Aorta (tissue), 5 donors: ENCODE measurements at places on chromosomes 6 and 20. TPM values are rescaled to one million over a fixed set of nuclear protein-coding genes. Genes with fewer than 3 reads are reported as not detected.

GRCh38 chr6:132399376-132400074, 1.8 kb downstream of the MOXD1 start:
- no peak overlapping the region for H3K27ac ChIP-seq
- DNase-seq: no peak
- no peaks in the 10 kb centered on the region for H3K4me1 ChIP-seq
- no peak overlapping the region for H3K4me3 ChIP-seq
- no peaks in the 10 kb centered on the region for H3K27me3 ChIP-seq

OR2H2 gene
- total RNA-seq: not detected

GRCh38 chr20:24102290-24102689, 113.7 kb upstream of the GGTLC1 start:
- H3K27me3 ChIP-seq: no peaks in the 10 kb centered on the region
- no peak overlapping the region for H3K27ac ChIP-seq
- H3K4me3 ChIP-seq: no peak overlapping the region
- DNase-seq: no peak

DNA sequence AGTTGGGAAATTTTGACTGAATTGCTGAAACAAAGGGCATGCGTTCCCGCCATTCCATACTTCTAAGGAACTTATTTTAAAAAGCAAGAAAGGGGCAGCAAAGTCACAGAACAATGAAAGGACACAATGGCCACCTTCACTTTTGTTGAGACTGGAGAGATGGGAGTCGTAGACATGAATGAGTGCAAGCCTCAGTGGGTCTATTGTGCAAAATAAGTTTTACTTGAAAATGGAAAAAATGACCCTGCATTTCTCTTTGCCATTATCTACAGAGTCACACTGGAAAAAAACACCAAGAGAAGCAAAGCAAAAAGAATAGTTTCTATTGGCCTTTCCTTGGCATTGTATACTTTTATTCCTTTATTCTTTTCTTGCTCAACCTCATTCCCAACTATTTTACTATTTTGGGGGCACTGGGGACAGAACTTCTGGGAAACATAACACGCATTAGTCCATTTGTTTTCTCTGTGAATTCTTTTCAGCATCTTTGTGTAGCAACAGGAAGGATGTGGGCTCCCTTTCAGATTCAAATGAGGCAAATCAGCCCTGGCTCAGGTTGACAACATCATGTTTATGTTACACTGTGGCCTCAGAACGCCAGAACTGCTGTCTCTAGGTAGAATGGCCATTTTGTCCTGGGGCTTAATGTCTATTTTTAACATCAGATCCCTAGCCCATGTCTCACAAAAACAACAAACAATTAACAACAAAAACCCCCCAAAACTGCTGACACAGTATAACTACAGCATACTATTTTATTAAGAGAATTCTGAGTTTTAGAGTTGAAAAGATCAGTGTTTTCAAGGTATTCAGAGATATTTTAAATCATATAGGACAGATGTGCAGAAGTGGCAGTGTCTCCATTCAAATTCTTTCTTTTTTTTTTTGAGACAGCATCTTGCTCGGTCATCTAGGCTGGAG, 122.2 kb downstream of the FYN start:
- no peaks in the 10 kb centered on the region for H3K4me1 ChIP-seq
- no peak overlapping the region for H3K27ac ChIP-seq
- no peak for DNase-seq
- no peaks in the 10 kb centered on the region for H3K36me3 ChIP-seq
- H3K27me3 ChIP-seq: no peaks in the 10 kb centered on the region

PRSS35 gene
- 4.7 TPM for total RNA-seq

ZC2HC1B gene
- not detected for total RNA-seq

RAD21L1 gene
- not detected for total RNA-seq

ENPP4 gene
- total RNA-seq: 20.4 TPM

DNA sequence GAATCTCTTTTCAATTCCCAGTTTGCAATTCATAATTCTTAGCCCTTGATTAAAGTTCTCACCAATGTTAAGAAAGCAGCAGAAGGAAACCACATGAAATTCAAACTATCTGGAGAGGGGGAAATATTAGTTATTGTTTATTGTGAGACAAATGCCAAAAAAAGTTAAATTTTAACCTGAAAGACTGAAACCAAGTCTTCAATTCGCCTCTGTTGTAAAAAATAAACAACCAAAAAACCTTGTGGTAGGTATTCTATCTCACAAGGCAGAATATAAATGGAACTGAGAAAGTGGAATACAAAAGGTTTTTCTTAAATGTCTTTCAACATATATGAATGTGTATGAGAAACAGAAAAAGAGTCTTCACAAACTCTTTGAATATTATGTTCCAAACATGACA, 24.8 kb downstream of the TMX4 start:
- DNase-seq: no peak
- H3K4me1 ChIP-seq: no peaks in the 10 kb centered on the region
- no peak overlapping the region for H3K27ac ChIP-seq
- no peak overlapping the region for H3K4me3 ChIP-seq

CD93 gene
- total RNA-seq: 160 TPM

DNA sequence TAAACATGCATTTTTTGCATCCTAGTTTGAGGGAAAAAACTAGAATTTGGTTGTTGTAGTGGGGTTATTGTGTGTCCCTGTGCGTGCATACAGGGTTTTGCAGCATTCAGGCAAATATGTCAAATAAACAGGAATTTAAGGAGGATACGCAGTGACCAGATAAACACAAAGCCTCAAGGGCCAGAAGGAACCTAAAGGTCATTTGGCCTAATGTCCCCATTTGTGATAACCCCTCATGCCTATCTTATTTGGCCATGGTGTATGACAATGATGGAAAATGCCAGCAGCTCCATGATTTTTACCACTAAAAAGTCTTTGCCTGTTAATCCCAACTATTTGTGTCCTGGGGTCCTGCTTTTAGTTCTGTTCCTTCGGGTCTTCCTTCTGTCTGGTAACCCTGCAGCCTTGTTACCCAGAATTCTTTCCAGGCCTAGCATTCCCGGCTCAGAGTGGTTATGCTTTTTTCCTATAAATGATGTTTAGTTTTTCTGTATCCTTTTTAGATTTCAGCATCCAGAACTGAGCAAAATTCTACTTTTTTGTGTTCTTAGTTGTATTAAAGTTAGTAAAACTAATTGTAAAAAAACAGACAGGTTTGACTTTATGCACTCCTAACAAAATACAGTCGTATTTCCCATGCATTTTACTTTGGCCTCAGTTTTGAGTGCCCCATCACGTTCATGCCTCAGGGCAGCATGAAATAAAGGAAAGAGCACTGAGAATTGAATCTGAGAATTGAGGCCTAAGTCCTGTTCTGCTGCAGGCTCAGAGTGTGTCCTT, 4.4 kb downstream of the STX16 start:
- H3K27ac ChIP-seq: no peak overlapping the region
- H3K36me3 ChIP-seq: no peaks in the 10 kb centered on the region
- H3K27me3 ChIP-seq: no peaks in the 10 kb centered on the region
- no peak overlapping the region for H3K4me3 ChIP-seq
- H3K4me1 ChIP-seq: peaks cover 3% of the 10 kb centered on the region

OXT gene
- total RNA-seq: not detected

DNA sequence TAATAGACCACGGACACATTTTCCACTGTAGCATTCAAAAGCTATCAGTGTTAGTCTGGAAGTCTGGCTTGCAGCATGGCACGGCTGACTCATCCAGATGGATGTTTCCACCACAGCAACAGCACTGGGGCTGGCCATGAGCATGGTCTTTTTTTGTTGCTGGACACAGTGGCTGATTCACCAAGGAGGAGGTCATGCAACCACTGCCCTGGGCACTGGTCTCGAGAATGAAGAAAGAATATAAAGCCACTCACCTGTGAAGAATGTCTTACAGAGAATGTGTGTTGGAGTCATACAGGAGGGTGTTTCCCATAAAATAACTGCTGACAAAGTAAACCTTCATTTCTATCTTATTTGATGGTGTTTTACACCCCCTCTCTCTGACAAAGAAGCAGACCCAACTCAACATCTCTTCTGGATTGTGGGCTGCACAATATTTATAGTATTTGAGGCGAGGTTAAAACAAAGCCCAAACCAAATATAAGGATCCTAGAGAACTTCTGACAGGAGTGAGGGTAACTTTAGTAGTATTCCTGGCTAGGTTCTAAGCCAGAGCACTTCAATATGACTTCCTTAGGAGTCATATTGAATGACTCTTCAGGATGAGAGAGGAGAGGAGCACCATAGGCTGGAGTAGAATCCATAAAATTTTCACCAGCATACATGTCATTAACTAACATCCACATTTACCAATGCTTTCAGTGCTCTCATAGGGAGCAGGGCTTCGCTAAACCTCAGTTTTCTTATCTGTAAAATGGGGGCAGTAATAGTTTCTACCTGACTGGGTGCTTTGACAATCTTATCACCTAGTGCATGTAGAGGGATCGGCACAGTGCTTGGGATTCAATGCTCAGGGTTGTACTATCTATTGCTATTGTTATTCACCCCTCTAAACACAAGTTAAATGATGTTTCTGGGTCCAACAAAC, 121.4 kb downstream of the KIF13A start:
- peaks cover 6% of the 10 kb centered on the region for H3K4me1 ChIP-seq
- H3K27ac ChIP-seq: peak overlapping the region; percentile 97
- DNase-seq: peak; percentile 93
- no peak overlapping the region for H3K4me3 ChIP-seq
- no peaks in the 10 kb centered on the region for H3K27me3 ChIP-seq

DNA sequence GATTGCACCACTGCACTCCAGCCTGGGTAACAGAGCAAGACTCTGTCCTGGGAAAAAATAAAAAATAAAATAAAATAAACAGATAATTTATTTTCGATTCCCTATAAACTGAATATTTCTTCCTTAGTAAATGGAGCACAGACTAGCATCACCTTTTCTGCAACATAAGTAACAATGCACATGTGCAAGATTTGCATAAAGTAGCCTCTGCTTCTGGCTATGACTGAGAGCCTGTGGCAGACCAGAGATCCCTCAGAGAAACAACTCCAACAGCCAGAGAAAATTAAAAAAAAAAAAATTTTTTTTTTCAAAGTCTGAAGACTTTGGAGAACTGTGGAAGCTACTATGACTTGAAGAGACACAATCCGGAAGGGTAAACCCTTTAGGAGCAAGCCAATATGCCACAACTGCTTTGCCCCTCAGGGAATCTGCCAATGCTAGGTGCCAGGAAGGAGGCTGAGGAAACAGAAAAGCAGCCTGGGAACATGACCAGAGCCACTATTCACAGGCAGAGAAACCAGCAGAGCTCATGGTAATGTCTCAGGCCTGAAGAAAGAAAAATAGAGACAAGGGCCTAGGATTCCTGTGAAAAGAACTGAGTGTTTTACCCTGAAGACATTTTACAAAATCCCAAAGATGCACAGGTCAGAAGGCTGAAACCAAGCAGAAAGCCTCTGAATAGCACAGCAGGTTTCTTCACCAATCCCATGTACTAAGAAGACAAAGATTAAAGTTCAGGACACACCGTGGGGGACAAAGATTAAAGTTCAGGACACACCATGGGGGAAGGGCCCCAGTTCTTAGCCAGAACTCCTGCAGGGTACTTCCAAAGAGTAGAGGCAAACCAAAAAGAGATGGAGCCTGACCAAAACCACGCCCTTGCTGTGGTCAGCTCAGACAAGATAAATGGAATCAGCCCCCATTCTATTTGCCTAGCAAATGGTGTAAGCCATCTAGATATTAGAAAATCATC, 25.8 kb downstream of the B4GALT5 start:
- no peaks in the 10 kb centered on the region for H3K36me3 ChIP-seq
- peaks cover 6% of the 10 kb centered on the region for H3K4me1 ChIP-seq
- peak overlapping the region; percentile 35 for H3K27ac ChIP-seq

- H3K27me3 ChIP-seq: no peaks in the 10 kb centered on the region
- H3K4me1 ChIP-seq: no peaks in the 10 kb centered on the region
- no peak overlapping the region for H3K27ac ChIP-seq
- no peak for DNase-seq
These were observed 337.0 kb upstream of the RNF24 start for GRCh38 chr20:4352348-4352747.

- no peaks in the 10 kb centered on the region for H3K36me3 ChIP-seq
- no peaks in the 10 kb centered on the region for H3K27me3 ChIP-seq
- no peak for DNase-seq
- no peaks in the 10 kb centered on the region for H3K4me1 ChIP-seq
- H3K4me3 ChIP-seq: no peak overlapping the region
These were observed 46.4 kb downstream of the SAMD3 start for GRCh38 chr6:130176378-130176777.

DNA sequence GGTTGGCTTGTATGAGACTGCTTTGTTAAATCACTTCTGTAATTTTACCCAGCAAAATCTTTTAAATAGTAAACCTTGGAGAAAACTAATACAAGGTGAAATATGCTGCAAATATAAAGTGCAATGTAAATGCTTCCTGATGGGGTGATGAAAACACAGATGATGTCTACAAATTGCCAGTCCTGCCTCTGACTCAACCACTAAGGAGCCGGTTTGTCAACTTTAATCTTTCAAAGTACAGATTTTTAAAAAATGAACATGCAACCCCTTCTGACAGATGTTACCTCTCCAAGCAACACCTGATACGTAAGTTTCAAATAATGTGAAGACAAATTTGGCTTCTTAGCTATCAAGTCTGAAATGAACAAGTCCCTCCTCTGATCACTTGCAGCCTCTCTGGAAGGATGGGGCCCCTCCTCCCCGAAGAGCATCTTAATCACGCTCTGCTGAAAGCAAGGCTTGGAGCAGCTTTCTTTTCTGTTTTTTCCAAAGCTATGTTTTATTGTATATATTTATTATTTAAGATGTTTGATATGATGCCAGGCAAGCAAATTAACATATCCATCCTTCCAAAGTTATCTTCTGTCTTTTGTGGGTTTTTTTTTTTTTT, 196.0 kb downstream of the MYLK4 start:
- H3K27me3 ChIP-seq: no peaks in the 10 kb centered on the region
- H3K36me3 ChIP-seq: no peaks in the 10 kb centered on the region
- H3K4me1 ChIP-seq: no peaks in the 10 kb centered on the region
- no peak overlapping the region for H3K4me3 ChIP-seq

DNA sequence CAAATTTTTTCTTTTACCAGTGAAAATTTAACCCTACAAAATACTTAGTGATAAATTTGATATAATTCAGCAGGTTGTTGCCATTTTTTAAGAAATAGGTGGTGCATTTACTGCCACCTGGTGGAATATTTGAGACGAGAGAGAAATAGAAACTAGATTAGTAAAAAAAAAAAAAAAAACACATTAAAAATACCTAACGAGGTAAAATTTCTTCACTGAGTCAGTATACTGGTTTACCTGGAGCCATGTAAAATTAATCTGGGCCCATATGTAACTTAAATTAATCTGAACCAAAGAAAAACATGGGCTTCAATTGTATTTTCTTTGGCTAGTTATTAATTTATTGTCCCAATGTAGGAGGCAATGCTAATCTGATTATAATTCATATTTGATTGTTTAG, 520.8 kb downstream of the EPM2A start:
- H3K36me3 ChIP-seq: no peaks in the 10 kb centered on the region
- no peaks in the 10 kb centered on the region for H3K27me3 ChIP-seq
- DNase-seq: no peak
- no peak overlapping the region for H3K27ac ChIP-seq
- H3K4me3 ChIP-seq: no peak overlapping the region
- no peaks in the 10 kb centered on the region for H3K4me1 ChIP-seq

TMC2 gene
- total RNA-seq: not detected

HLA-DQA2 gene
- total RNA-seq: 2.2 TPM

GRCh38 chr6:168584249-168584648, 143.3 kb downstream of the SMOC2 start:
- no peaks in the 10 kb centered on the region for H3K36me3 ChIP-seq
- no peak overlapping the region for H3K4me3 ChIP-seq
- DNase-seq: no peak
- no peaks in the 10 kb centered on the region for H3K4me1 ChIP-seq
- H3K27ac ChIP-seq: peak overlapping the region; percentile 52

NRN1 gene
- 31.6 TPM for total RNA-seq

C6orf52 gene
- total RNA-seq: 0.66 TPM

HLA-DRB1 gene
- 142 TPM for total RNA-seq
